ENCODE measurements at places on chromosomes 12 and 14. TPM values are rescaled to one million over a fixed set of nuclear protein-coding genes. Genes with fewer than 3 reads are reported as not detected.

DNA sequence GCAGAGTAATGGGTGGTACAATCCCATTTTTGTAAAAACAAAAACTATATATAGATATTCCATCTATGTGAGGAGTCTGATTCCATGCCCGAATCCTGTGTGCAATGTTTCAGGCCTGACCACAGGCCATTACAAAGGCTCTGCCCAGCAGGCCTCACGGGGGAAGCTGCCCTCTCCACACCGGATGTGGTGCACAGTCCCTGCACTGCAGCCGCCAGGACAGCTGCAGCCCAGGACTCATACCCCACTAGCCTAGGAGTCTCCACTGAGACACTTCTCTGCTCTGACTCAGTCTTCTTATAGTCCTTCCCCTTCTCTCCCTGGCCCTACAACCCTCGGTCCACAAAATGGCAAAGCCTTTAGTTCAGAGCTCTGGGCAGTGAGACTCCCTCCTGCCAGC lies 190.4 kb downstream of the PPM1H start:
- no peak for DNase-seq

GRCh38 chr12:115762936-115763335 lies 514.6 kb downstream of the MED13L start:
- DNase-seq = peak; percentile 67

DNA sequence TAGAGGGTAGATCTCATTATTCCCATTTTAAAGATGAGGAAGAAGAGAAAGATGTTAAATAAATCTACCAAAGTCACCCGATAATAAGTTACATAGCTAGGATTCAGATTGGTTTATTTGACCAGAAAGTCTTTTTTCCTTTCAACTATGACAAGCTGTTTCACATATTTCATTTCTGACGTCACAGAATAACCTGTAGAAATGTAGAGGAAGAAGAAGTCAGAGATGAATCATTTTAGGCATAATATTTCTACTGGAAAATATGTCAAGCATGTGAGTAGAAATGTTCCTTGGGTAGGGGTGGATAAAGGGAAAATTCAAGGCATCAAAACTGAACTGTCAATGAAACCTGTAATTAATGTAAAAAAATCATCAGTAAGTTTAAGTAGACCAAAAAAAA lies 107.0 kb downstream of the MGST1 start:
- no peak for DNase-seq

- no peak for DNase-seq
These were observed 22.7 kb upstream of the B4GALNT1 start for GRCh38 chr12:57655541-57656240.

DNA sequence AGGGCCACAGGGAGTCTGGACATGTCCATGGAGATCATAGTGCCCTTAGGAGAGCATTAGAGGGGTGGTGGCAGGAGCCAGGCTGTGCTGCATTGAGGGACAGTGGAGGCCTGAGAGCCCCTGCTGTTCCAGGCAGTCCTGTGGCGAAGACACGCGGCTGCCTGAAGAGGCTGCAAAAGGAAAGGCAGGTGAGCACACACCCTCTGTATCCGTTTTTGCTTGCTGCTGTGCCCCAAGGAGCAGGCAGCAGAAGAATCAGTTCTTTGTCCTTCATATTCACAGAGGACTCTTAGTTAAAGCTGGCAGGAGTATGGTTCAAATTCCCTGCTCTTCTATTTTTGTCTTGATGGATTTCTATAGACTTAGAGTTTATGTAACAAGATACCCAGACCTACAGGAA lies 4.5 kb downstream of the SLC35E3 start:
- peak; percentile 18 for DNase-seq

GRCh38 chr12:74317741-74318140 lies 219.9 kb upstream of the ATXN7L3B start:
- peak; percentile 15 for DNase-seq

DNA sequence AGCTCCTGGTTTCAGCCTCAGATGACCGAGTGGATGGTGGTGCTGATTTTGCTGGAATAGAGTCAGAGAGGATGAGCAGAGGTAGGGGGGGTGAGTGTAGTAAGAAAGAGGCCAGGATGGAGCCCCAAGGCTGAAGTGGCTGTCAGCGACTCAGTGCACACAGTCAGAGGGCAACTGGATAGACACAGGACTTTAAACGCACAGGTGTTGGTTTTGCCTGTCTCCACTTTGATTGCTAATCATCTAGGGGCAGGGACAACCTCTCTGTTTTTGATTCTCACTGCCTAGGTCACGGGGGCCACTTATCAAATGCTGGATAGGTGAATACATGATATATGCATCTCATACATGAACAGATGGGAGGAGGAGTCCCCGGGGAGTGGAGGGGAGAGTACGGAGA lies 99.5 kb downstream of the EGLN3 start:
- DNase-seq = no peak

DNA sequence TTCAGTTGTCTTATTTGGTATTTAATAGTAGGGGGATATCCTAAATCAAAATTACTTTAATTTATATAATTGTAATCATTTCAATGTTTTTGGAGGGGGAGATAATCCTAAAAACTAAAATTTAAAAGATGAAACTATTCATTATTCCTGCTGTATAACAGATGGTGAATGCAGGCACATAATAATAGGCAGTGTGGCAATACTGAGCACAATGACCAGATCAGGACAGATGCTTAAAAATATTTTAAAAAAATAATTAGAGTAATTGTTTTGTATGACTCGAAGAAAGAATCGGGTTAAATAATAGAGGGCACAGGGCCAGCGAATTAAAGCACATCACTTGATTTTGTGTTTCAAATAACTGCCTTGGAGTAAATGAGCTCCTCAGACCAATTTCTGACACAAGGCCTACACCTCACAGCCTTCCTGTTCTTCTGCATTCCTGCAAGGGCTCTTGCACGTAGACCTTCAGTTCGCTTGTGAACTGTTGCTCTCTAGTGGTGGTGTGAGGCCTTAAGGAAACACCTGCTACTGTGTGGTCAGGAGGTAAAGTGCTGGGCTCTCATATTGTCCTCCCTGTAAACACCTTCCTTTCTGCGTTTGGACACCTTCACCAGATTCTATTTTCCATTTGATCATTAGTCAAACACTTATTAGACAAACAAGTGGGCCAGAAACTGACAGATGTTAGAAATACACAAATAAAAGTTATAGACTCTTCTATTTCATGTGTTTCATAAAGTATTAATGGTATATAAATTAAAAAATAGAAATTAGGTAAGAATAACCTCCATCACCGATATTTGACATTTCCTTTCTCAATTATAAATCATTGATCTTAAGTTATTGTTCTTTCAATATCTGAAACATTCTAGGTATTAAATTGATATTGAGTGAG lies 29.3 kb upstream of the KLRF1 start:
- peak; percentile 56 for DNase-seq

DNA sequence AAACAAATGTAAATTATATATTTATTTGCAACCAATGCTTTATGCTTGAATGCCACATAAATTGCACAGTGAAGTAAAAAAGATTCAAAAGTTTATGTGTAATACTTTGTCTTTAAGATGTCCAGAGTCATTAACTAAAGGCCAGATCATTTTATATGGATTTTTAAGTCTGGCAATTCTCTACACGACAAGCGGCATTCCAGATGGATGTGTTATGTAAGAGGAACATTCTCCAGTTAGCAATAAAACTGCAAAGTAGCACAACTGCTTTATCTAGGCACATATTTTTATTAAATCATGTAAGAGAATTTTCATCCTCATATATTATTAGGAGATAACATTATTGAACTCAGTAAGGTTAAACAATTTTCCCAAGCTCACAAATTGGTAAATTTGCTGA lies 1717.7 kb upstream of the SEL1L start:
- DNase-seq = no peak

GRCh38 chr12:128408669-128409068 lies 141.7 kb downstream of the TMEM132C start:
- DNase-seq = peak; percentile 58

- DNase-seq = no peak
These were observed 887.0 kb downstream of the TMTC2 start for GRCh38 chr12:83573671-83574070.

DNA sequence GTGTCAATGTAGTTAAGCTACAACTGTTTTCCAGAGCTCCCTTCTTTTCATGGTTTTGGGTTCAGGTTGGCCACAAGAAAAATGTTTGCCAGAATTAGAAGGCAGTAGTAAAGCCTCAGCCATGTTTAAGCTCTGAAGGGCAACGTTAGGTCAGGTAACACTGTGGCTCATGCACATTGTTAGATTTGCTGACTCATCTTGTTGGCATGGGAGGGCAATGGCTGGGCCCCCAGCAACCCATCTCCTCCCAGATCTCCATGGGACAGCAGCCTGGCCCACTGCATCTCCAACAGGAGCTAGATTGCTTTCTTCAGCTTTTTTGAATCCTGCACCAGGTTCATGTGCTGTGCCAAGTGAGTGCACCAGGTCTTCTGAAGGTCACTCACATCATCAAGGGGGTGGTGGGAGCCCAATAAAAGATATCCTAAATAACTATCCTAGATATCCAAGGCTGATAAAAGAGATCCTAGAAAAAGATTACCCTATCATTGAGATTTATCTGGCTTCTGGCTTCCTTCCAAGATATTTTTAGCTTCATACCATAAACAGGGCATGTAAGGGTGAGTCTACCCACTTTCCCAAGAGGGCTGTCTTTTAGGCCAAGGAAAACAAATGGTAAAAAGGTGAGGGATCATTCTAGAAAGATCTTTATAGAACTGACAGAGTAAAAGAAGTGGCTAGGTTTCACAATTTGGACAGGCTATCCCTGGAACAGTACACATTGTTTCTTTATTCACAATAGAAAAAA lies 28.9 kb downstream of the PTGER2 start:
- DNase-seq = no peak

- no peak for DNase-seq
These were observed 54.3 kb downstream of the DRAM1 start for GRCh38 chr12:101931498-101932326.

DNA sequence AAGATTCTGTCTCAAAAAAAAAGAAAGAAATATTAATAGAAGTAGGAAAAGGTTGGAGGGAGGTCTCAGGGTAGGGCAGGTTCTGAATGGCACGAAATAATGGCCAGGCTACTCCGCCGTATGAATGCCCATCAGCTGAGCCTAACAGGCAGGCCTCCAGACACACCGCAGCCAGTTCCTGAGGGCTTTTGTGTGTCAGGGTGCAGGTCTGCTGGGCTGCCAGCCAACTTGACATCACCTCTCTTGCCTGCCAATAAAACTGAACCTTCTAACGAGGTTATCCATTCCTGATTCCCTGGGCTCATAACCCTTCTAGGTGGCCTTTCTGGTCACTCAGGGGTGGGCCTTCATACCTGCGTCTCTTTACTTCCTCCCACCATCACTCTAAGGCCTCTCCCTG lies 3.0 kb downstream of the IFI27 start:
- peak; percentile 15 for DNase-seq

- DNase-seq = peak; percentile 47
These were observed 881 bp downstream of the PYGL start for GRCh38 chr14:50943261-50943942.

GRCh38 chr12:116376354-116377193 lies 99.1 kb upstream of the MED13L start:
- DNase-seq = peak; percentile 37

GRCh38 chr14:106511006-106511799 lies 984.8 kb downstream of the TMEM121 start:
- no peak for DNase-seq

DNA sequence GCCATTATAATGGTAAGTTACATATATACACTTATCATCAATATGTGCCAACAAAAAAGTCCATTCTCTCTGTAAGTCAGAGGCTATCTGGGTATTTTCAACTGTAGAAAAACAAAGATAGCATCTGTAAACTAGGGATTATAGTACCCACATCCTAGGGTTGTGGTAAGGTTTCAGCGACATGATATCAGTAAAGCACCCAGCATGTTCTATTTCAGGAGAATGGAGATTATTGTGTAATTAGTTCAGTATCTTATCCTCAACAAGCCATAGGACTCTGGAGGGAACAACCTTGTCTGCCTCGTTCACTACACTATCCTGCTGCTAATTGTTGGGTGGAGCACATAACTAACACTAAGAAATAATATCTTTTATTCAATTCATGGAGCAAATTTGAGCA lies 19.7 kb upstream of the CKAP4 start:
- no peak for DNase-seq

- no peak for DNase-seq
These were observed 346.2 kb upstream of the STXBP6 start for GRCh38 chr14:25396128-25396527.

DNA sequence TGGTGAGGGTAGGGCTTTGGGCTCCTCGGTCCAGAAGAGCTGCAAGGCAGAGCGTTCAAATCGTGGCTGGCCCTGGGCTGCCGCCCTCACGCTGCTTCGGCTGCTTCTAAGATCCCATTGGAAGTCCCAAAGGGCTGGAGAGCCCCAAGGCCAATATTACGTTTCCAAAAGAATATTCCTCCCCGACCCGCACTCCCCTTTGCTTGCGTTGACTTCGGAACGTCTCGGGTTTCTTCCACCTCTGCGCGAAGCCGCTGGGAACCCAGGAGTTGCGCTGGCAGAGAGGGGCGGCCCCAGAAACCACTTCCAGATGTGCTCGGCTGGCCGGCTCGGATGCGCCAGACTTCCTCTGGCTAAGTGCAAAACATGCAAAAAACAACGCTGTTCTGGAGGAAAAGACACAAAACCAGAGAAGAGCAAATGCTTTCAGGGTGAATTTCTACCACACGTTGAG lies at the start of gene GLT8D2:
GLT8D2 (minus strand) TSS at position 285 of the 454 bp plus-strand sequence. CDS start 30,539 bp downstream, outside the sequence.
- DNase-seq = peak; percentile 92

GRCh38 chr14:64717870-64718269 lies 13.6 kb downstream of the PLEKHG3 start:
- peak; percentile 58 for DNase-seq

DNA sequence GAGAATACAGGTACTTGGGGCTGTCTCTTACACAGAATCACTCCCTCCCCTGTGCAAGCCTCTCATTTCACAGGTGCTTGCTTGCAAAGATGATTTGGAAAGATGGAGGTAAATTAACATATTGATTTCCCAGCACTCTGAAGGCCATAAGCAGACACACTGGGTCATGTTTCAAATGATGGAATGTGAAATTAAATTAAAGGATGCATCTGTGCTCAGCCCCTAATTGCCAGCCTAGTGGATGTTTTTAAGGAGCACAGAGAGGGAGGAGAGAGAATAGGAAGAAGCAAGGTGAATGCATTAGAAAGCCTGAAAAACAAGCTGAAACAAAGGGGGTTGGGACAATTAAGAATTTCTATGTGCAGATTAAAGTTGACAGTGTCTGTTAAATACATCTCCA lies 96.1 kb upstream of the GRIP1 start:
- no peak for DNase-seq

- no peak for DNase-seq
These were observed 177.0 kb downstream of the ALX1 start for GRCh38 chr12:85457016-85457415.

GRCh38 chr14:99121319-99121875 lies 150.6 kb downstream of the BCL11B start:
- DNase-seq = no peak

GRCh38 chr14:55136241-55136640 lies 7.2 kb downstream of the LGALS3 start:
- no peak for DNase-seq

WIF1 gene
- 51.1 TPM for total RNA-seq

LHX5 gene
- total RNA-seq = not detected

SPRYD3 gene
- 30.3 TPM for total RNA-seq

PCED1B gene
- 0.31 TPM for total RNA-seq

HOXC5 gene
- not detected for total RNA-seq

SLC15A4 gene
- 72.7 TPM for total RNA-seq

C1QL4 gene
- total RNA-seq = not detected

SERPINA9 gene
- total RNA-seq = not detected

TC2N gene
- 30.9 TPM for total RNA-seq

OTX2 gene
- total RNA-seq = 0.10 TPM

METTL17 gene
- 57.3 TPM for total RNA-seq

CCDC175 gene
- not detected for total RNA-seq

ACACB gene
- 17.6 TPM for total RNA-seq

GPRC5D gene
- total RNA-seq = not detected

BCL11B gene
- total RNA-seq = 5.7 TPM

Measured in tongue (tissue), 3 donors.